ENCODE measurements at places on chromosomes 16 and 17.

- DNase-seq = no peak
Observed at GRCh38 chr17:45792995-45793755, 9.1 kb downstream of the CRHR1 start.

GRCh38 chr17:37305406-37305905, 70.3 kb upstream of the C17orf78 start:
- DNase-seq = no peak

GRCh38 chr17:79685121-79685520, 45.6 kb upstream of the ENPP7 start:
- no peak for DNase-seq

- no peak for DNase-seq
Observed at GRCh38 chr16:85520853-85521521, 92.1 kb upstream of the GSE1 start.

DNA sequence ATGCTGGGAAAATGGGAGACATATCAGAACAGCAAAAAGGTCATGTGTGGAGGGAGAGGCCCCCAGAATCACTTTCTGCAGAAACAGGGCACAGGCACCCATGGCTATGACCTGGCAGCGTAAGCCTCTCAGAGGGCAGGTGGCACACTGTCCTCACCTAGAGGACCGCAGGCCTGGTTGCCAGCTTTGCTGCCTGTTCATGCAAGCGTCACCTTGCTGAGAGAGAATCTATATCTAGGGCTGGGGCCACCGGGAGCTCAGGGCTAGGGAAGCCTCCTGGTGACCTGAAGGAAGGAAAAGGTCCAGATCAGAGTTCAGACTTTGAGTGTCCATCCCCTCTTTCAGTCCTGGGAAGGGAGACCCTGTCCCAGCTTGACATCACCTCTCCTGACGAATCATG, 78.7 kb downstream of the GOSR1 start:
- DNase-seq = no peak

DNA sequence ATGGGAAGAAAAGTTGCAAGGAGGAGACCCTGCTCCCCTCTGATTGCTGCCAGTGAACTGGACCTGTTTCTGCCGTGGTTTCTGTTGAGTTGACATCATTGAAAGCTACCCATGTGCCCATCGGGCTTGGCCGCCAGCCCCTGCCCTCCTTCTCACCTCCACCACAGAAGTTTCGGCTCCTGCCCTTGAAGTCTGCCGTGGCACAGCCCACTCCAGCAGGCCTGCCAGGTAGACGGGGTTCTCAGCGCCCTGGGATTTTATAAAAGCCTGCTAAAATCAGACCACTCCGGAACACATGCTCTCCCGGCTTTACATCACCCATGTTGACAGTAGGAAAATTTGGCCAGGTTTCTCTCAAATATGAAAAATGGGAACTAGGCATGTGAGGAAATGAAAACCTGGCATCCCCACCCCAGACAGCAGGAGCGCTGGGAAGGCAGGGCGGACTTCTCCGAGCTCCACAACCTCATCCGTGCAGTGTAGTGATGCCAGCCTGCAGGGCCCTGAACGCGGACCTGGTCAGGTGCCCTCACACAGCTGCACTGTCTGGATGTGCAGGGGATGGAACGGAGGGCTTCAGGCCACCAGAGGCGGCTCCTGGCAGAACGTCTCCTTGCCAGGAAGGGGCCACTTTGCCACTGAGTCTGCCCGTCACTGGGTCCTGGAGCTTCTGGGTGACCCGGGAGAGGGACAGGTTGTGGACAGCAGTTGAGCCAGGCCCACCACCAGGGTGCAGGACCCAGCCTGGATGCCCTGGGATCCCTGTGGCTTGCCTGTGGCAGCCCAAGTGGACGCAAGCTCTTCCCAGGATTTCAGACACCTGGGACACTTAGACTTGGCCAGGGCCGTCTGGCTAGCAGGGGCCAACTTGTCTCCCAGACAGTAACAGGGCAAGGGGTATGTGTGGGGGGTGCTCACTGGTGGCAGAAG, 6.9 kb upstream of the GSE1 start:
- DNase-seq = no peak

GRCh38 chr17:32741381-32741780, 135.5 kb downstream of the MYO1D start:
- no peak for DNase-seq

GRCh38 chr17:65297916-65298315, 160.7 kb downstream of the RGS9 start:
- DNase-seq = no peak

GRCh38 chr16:53129281-53130158, 74.7 kb downstream of the CHD9 start:
- DNase-seq = no peak
